ENCODE measurements at places on chromosomes 7 and 10. TPM values are rescaled to one million over a fixed set of nuclear protein-coding genes. Genes with fewer than 3 reads are reported as not detected.

GPC2 gene
- total RNA-seq: 0.12 TPM

GRCh38 chr7:158378978-158379377 is 208.6 kb downstream of the PTPRN2 start:
- DNase-seq: no peak

- no peak for DNase-seq
These were observed 282.0 kb upstream of the ADARB2 start for GRCh38 chr10:2019281-2019680.

- no peak for DNase-seq
These were observed 22.4 kb upstream of the IFIT1B start for GRCh38 chr10:89355394-89355931.

SGPL1 gene
- total RNA-seq: 8.9 TPM

CFAP69 gene
- 3.7 TPM for total RNA-seq

DNA sequence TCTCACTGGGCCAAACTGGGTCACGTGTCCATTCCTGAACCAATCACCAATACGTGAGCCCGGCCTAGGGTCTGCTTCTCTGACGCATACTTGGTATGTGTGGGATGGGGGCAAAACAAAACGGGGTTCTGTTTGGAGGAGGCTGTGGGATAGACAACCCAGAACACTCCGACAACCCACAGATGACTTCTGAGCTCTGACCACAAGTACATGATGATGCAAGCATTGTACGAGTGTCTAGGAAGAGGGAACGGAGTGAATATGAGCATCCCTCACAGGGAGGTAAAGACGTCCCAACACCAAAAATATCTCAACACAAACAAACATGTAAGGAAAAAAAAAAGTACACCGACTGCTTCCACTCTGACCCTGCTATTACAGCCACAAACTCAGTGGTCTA is 5.6 kb downstream of the DAGLB start:
- no peak for DNase-seq

MMP21 gene
- 0.67 TPM for total RNA-seq

CLDN4 gene
- not detected for total RNA-seq

UBE2D1 gene
- 42.8 TPM for total RNA-seq

DNA sequence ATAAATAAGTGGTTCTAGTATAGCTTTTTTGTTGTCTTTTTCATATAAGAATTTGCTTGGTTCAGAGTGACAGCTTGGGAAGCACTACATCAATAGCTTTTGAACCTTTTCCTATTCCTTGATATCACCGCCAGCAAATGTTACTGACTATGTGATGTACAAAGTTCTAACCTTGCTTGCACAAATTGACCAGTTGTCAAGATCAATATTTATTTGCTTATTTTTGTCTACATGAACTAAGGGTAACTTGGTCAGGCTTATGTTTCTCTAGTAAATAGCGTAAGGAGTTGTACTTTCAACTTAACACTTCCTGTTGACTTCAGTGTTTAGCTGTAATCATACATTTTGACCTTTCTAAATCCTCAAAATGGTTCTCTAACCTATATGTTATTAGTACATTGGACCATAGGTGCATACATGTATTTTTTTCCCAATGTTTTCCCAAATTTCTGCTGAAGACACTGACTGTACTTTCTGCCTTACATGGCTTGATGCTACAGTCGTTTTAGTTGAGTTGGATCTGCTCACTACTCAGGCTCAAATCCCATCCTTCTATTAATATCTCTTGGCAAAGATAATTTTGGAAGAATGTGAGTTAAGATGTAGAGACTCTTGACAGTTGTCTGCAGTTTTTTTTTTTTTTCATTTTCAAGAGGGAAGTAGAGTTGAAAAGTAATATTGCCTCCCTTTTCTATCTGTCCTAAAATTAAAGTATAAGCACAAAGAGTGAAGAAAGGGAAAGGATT is 239.1 kb upstream of the KAT6B start:
- DNase-seq: no peak

- DNase-seq: no peak
These were observed 8.4 kb upstream of the GBX1 start for GRCh38 chr7:151175793-151176311.

GRCh38 chr10:10526846-10527245 is 490.8 kb upstream of the CELF2 start:
- DNase-seq: peak; percentile 26

DNA sequence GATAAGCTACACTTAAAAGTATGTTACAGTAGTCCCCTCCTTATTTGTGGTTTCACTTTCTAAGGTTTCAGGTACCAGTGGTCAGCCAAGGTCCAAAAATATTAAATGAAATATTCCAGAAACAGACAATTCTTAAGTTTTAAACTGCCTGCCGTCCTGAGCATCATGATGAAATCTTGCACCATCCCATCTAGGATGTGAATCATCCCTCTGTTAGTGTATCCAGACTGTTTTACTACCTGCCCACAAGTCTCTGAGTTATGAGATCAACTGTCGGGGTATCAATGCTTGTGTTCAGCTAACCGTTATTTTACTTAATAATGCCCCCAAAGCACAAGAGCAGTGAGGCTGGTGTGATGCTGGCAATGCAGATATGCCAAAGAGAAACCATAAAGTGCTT is 11.4 kb downstream of the KDM7A start:
- no peak for DNase-seq

GRCh38 chr7:107746006-107746405 is 2.1 kb downstream of the CBLL1 start:
- DNase-seq: no peak

SAMD9 gene
- total RNA-seq: 2.3 TPM

- DNase-seq: no peak
These were observed 1066.0 kb upstream of the CELF2 start for GRCh38 chr10:9951481-9952257.

DNA sequence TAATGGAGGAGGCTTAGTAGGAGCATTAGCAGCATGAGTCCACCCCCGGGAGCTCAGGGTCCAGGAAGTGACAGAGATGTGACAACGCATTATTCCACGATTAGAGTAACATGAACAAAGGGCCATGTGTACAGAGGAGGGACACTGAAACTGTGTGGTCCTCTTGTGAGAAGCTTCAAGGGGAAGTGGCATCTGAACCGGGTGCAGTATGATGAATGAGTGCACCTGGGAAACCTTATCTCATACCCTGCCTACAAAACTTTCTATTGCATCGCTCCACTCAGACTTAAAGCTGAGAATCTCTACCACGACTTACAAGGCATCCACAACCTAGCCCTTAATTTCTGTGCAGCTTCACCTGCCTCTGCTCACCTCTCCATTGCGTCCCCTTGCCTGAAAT is 115.3 kb upstream of the AMPH start:
- DNase-seq: no peak

GRCh38 chr10:107275806-107276205 is 111.3 kb upstream of the SORCS1 start:
- no peak for DNase-seq

- no peak for DNase-seq
These were observed 23.3 kb downstream of the AVL9 start for GRCh38 chr7:32518534-32519140.

DNA sequence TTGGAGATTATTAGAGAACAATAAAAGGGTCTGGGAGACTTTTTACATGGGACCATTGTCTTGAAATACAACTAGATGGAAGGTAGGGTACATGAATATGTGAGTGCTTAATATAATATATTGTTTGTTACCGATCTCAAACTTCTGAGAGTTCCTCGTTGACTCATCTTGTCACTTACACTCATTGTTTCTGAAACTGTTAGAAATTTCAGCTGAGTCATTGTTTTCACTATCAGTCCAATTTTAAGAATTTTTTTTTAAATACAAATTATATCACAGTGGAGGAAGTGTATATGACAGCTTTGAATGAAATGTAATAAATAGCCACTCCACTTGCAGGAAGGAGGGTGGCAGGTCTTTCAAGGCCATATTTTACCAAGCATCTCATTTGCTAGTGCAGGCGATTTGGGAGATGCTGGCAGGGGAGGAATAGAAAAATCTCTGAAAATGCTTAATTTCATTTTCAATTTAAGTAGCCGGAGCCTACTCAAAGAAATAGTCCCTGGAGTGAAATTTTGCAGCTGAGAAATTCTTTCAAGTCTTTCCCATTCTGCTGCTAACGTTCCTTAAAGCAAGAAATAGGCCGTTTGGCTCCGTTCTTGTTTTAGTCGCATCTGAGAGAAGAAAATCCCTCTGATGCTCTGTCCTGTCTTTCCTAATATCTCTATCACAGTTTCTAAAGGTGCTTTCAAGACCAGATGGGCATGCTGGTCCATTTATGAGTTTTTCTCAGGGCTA is 1404.2 kb upstream of the CELF2 start:
- no peak for DNase-seq

- no peak for DNase-seq
These were observed 41.9 kb downstream of the C10orf120 start for GRCh38 chr10:122657729-122658128.

STEAP2 gene
- 26.7 TPM for total RNA-seq

DNA sequence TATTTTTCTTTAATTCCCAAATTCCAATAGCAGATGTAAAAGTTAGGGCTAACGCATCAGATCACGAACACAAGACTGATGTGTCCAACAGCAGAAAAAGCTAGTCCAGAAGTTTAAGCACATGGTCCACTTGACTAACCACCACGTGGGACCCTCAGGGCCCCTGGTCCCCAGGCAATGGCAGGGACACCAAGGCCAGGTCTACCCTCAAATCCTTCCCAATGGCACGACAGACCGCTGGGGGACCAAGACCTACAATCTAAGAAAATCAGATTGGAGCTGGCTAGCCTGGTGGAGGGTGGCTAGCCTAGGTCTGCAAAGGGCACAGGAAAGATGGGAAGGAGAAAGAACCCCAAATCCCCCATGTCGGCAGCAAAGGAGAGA is 1.5 kb downstream of the GIGYF1 start:
- no peak for DNase-seq

DNA sequence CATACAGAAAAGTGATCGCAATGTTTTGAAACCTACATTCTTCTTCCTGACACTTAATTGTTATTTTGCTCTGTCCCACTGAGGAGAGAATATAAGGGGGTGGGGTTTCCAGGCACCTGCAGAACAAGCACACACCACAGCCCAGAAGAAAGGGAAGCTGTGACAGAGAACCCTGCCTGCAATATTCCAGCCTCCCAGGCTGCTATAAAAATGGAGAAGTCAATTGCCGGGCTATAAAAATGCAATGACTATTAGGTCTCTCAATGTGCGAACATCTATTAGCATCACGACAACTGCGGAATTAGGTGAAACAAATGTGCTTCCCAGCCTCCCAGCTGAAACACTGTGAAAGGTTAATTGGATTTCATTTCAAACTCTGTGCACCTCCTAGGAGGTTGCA is 145.3 kb upstream of the FRMD4A start:
- DNase-seq: no peak

TRPV6 gene
- 0.19 TPM for total RNA-seq

DNA sequence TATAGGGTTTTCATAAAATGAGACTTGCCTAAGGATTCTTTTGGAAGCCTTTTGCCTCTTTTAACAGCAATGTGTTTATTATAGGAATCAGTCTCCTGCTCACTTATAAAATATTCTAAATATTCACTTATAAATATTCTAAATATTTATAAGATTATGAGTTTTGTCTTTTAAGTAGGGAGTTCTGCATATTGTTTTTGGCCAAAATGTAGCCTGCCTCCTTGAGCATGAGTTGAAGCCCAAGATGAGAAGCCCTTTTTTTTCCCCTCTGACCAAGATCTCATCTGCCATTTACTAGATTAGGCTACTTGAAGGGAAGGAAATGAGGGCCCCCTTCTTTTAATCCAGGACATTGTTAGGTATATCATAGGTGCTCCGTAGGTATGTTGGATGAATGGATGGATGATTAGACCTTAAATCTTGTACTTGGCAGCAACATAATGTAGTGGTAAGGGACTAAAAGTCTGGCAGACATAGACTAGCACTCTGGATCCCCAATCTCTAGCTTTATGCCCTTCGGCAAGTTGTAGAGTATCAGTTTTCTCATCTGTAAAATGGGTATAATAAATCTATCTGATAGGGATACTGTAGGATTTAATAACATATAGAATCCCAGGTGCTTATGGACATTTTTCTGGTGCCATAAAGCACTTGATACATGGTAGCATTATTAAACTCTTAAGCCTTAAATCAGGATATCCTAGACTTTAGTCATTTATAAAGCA is 59.1 kb downstream of the ARID5B start:
- no peak for DNase-seq

DNA sequence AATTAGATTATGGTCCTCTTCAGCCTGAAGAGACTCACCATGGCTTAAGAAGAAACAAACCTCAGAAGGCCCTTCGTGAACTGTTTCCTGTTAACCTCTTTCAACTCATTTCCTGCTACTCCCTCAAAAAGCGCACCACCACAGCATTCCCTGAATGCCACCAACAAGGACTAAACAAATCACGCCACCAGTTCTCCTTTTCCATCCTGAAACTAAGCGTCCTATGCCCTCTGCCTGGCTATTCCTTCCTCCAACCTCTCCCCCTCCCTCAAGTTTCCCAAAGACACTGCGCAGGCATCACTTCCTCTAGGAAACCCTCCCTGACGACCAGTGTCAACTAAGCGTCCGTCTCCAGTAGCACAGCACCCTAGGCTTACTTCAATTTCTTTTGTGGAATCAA is 12.0 kb downstream of the YWHAG start:
- no peak for DNase-seq

TMED4 gene
- 120 TPM for total RNA-seq

GRCh38 chr7:82029236-82029913 is 259.5 kb upstream of the HGF start:
- no peak for DNase-seq

GRCh38 chr7:1846331-1847065 is 176.4 kb downstream of the ELFN1 start:
- no peak for DNase-seq

DNA sequence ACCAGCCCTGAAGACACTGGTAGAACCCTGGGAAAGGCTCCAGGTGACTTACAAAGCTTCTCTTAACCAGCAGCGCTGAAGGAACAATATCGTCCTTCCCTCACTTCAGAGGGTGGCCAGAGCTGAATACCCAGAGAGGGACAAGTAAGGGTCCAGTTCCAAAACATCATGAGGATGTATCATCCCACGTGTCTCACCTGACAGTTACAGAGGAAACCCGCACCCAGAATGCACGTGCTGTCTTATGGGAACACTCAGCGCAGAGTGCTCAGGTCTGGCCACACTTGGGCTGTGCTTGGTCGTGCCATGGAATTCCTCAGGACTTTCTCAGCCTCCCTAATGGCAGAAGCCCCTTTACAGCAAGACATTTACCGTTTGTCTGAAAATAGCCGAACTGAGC is 46.9 kb upstream of the BTBD16 start:
- DNase-seq: no peak

ABCB4 gene
- 7.4 TPM for total RNA-seq

CRHR2 gene
- 0.22 TPM for total RNA-seq

TLX1 gene
- not detected for total RNA-seq

EGR2 gene
- total RNA-seq: 2.1 TPM

GRCh38 chr7:149790146-149790548 is 16.8 kb upstream of the ZNF467 start:
- DNase-seq: no peak

RBP4 gene
- 48.2 TPM for total RNA-seq

CALML5 gene
- total RNA-seq: not detected

HOXA6 gene
- not detected for total RNA-seq
